ENCODE measurements at places on chromosomes 6 and 20.

DNA sequence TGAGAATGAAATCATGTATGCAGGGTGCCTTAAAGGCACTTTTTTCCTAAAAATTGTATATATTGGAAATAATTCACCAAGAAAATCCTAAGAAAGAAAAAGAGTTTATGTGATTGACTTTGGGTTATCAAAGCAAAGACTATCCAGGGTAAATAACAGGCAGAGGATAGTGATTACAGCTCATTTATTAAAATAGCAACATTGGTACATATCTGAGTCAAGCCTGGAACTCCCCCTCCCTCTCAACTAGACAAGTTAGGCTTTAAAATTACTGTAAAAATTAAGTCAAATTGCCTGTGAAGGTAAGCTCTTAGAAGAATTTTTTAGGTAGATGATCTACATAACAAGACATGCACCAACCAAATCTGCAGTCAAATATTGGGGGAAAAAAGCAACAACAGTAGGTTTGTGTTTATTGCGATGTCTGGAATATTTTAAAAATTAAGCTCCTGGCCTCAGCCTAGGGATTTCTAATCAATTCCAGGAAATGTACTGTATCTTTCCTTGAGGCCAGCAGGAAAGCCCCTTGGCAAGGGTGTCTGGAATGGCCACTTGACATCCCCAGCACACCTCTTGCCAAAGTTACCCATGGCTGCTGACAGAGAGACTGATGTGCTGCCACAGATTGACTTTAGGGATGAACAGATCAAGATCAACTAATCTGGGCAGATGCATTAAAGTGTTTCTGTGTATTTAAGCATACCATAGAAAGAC, 31.2 kb upstream of the HBS1L start:
- DNase-seq, result no peak

GRCh38 chr6:163338671-163339405, 75.7 kb upstream of the QKI start:
- DNase-seq, result no peak

- no peak for DNase-seq
Measured at GRCh38 chr20:9223296-9223695, 154.4 kb downstream of the PLCB4 start.

GRCh38 chr20:55009066-55009465, 533.7 kb downstream of the DOK5 start:
- DNase-seq, result no peak

DNA sequence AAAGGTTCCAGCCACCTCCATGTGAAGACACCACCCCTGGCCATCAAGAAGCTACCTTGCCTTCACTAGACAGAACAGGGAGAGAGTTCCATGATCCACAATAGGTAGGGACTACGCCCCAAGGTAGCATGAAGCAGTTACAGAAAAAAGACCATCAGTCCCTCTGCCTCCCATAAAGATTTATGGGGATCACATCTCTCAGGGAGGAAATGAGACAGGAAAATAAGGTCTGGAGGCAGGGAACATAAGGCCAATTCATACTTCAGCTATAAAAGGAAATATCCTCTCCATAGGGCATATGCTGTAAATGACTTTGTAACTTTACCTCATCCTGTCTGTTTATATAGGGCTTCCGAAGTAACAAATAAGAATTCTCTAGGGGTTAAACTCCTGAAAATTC, 129.4 kb downstream of the OR2B2 start:
- DNase-seq, result no peak
